Urothelium cell line (cell line): ENCODE measurements at places on chromosomes 2 and 18.

DNA sequence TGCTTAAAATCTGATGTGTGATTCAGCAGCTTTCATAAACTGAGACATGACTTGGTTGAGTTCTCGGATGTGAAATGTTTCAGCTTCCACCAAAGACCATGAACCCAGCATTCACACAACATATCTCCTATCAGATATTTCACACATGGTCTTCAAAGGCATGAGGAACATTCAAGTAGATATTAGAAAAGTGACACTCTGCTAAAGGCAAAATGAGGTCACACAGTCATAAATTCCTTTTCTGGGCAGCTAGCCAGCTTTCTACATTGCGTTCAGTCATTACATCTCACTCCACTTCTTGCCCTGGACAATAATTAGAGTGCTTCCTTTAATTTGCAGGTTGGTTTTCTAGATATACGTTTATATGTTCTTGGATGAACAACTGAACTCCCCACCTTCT lies 96.7 kb downstream of the GAREM1 start:
- DNase-seq: peak; percentile 4

DNA sequence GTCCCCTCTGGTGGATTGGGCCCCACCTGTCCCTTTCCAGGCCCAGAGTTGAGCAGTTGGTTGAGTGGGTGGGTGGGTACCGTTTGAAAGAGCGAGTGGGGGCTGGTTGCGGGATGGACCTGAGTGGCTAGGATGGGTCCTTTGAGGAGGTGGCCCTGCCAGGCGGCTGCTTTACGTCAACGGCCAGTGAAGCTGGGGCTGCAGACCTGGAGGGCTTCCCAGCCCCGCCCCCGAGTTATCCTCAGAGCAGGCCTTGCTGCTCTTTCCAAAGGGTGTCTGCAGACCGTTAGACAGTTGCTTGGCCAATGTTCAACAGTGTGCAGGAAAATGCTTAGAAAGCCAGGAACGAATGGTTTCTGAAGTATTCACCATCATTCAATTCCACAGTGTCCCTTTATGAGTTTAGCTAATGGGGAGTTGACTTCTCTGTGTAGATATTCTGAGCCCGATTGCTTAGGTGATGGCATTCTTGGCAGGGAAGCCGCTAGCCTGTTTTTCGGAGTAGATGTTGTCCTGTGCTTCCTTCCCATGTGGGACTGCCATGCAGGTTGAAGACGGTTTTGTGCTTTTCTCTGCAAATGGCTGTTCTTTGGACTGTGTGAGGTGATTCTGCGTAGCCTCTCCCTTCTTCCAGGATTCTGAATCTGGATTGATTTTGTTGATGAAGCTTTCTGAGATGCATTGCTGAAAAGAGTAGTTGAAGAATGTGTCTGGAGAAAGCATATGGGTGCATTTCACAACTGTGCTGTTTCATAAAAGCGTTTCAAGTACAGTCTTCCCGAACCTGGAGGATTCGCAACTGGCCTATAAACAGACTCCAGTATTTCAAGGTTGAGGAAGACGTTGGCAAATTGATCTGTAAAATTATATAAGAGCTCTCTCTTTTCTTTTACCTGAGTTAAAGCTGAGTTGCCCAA lies 45.8 kb downstream of the LDLRAD4 start:
- no peak for DNase-seq

- no peak for DNase-seq
These were observed 1059.7 kb upstream of the ACVR2A start for GRCh38 chr2:146785101-146785500.

DNA sequence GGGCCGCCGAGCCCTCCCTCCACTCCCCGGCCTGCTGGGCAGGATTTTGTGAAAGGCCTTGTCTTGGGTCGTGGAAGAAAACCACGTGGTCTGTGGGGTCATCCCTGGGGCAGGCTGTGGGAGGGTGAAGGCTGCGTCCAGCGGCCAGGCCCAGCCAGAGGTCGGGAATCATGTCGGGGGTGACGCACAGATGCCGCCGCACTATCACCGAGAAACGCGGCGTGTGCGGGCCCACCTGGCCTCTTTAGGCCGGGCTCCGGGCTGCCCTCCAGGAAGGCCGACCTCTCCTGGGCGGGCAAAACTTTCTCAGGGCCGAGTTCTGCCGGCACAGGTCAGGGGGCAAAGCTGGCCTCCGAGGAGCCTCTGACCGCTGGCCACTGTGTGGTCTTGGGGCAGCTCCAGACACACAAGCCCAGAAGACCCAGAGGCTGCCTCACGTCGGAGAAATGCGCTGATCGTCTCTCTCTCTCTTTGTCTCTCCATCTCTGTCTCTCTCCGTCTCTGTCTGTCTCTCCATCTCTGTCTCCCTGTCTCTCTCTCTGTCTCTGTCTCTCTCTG lies 28.4 kb downstream of the NFATC1 start:
- DNase-seq: no peak

- DNase-seq: no peak
These were observed 169.5 kb upstream of the COPS8 start for GRCh38 chr2:236916181-236916580.

DNA sequence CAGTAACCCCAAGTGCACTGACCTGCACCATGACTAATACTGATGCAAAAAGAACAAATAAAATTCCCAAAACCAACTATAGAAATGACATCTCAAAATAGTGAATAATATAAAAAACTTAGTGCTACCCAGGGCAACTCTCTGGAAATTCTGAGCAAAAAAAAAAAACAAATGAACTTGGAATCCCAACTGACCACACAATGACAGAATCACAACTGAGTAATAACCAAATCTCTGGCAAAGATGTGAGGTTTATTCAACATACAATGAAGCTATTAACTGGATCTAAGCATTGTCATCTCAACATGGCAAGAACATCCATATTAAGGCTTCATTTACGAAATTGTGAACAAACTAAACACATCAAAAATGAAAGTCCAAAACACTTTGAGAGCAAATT lies 22.7 kb downstream of the EXOC6B start:
- DNase-seq: no peak

- DNase-seq: peak; percentile 69
These were observed 24.6 kb upstream of the SCG2 start for GRCh38 chr2:223626716-223627115.

DNA sequence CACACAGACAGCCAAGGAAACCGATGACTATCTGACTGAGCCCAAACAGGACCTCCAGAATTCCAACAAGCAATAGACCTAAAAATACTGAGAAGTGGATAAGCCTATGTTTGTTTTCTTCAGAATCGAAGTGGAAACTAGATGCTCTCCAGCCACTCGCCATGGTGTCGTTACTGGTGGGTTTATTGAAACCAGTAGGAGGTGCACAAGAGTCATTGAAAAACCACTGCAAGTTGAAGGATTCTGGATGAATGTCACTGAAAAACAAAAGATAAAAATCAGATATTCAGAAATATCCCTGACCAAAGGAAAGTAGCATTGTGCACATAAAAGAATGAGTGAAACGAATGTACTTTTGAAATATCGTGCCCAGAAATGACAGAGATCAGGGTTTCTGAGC lies 15.3 kb downstream of the TM4SF20 start:
- no peak for DNase-seq

- DNase-seq: peak; percentile 48
These were observed 112.9 kb downstream of the CLIP4 start for GRCh38 chr2:29227935-29228675.

- no peak for DNase-seq
These were observed 26.1 kb downstream of the NPC1 start for GRCh38 chr18:23560186-23560585.

DNA sequence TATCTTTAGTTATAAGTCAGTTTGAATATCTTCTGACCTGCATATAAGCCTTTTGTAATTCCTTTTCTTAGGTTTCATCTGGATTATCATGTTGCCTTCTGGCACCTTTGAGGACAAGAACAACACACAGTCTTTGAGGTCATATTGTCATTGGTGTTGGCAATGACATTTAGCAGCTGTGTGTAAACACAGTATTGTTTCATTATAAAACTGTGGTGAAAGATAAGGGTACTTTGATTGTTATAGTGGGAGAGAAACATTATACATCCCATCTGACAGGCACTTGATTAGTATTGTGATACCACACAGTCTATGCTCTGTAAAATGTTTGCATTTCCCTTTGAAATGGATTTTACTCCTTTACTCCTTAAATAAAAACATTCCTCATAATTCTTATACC lies 313.5 kb downstream of the RPRM start:
- no peak for DNase-seq

DNA sequence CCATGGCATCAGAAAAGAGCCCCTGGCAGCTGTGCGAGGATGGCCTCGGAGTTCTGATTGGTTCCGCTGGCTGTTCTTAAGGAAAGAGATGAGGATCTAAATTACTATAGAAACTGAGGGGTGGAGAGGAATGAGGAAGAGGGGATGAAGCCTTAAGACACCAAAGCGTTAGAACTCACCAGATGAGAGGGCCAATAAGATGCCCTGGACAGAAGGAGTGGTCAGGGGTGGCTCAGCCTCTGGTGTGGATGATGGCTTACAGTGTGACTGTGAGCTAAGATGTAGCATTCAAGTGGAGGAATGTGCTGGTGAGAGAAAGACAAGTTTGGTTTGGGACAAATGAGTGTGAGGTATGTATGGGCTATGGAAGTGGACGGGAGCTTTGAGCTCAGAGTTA lies 97.8 kb downstream of the ZFP36L2 start:
- no peak for DNase-seq

GRCh38 chr18:65358306-65358705 lies 392.5 kb upstream of the CDH7 start:
- no peak for DNase-seq

DNA sequence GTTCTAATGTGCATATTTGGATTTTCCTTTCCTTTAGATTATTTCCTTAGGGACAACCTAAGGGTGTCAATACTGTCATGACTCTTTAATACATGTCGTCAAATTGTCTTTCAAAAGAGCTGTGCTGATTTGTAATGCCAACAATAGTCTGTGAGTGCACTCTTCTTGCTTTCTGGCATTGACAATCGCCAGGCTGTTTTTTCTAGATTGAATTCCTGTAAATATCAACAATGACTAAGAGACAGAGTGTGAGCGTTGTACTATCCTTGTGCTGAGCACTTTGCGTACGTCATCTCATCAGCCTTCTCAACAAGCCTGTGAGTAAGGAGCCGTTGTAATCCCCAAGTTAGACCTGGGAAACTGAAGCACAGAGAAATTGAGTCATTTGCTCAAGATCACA lies 96.0 kb downstream of the ACOXL start:
- no peak for DNase-seq

- DNase-seq: no peak
These were observed 54.2 kb upstream of the FZD5 start for GRCh38 chr2:207823865-207824264.

DNA sequence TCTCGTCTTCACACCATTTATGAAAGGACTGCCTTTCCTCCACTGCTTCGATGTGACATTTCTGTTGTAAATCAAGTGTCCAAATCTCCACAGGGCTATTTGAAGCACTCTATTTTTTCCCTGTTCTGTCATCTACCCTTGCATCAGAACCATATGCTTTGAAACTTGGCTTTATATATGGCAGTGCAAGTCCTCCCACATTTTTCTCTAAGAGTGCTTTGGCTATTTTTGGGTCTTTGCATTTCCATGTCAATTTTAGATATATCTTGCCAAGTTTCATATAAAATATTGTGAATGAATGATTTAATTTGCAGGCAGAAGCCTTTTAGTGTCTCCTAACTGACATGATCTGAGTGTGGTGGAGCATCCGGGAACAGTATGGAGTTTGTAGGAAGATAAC lies 37.8 kb upstream of the CBLN2 start:
- DNase-seq: no peak

GRCh38 chr2:176445956-176446355 lies 176.7 kb downstream of the MTX2 start:
- DNase-seq: no peak

DNA sequence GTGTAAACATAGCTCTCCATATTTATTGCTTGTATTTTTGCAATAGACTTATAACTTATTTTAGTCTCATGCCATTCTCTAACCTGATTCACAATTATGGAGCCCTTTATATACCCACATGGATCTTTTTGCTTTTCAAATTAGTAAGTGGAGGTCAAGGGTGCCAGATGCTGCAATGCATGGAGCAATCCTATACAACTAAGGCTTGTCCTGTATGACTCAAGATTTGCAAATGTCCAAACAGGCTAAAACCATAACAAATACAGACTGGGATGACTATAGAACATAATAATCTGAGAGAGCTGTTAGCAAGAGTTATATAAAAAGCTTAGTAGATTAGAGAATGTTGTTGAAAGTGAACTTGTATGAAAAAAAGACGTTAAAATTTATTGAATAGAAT lies 690.4 kb upstream of the NRXN1 start:
- DNase-seq: no peak

DNA sequence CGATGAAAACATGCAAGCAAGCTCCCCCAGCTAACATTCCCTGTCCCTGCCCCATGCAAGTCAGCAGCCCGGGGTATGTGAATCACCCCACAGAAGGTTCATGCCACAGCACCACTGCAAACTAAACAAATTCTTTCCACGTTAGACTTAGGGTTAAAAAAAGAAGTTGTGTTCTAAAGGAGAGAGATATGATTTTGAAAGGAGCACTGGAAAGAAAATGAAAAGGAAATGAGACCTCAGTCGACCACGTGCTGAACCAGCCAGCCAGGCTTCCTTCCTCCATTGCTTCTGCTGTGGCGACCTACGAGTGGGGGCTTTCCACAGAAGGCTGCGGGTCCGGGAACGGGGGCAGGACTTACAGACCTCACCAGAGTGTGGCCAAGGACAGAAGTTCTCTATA lies 52.0 kb downstream of the ARL4C start:
- DNase-seq: peak; percentile 54

GRCh38 chr2:217459016-217459415 lies 543.8 kb downstream of the TNS1 start:
- no peak for DNase-seq

- DNase-seq: no peak
These were observed 127.6 kb downstream of the PIK3C3 start for GRCh38 chr18:42082415-42083234.

- no peak for DNase-seq
These were observed 1.7 kb downstream of the INPP5D start for GRCh38 chr2:233061591-233062450.

- DNase-seq: no peak
These were observed 119.0 kb upstream of the MGAT5 start for GRCh38 chr2:134134827-134135226.

DNA sequence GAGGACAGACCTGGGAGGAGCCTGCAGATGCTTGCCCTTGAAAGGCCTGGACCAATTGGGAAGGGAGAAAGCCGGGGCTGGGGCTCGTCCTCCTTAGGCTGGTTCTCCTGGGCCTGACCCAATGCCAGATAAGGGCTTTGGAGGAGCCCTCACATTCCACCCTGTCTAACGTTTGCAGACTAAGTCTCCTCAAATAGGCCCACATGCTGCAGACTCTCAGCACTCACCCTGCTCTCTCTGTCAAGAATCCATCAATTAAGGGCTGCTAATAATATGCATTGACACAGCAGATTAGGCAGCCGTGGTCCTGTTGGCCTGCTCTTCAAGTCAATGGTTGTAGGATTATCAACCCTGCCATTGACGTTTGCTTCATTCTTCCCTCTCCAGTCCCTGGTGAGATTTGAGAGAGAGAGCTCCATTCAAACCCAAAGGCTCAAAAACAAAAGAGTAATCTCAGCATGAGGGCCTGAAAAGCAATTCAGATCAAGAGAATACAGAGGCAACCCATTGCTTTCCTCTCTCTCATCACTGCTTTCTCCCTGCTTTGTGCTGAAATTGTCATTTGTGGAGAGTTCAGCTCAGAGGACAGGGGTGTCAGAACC lies 167.6 kb downstream of the INSIG2 start:
- DNase-seq: no peak
